ENCODE measurements at places on chromosomes 3 and 15. TPM values are rescaled to one million over a fixed set of nuclear protein-coding genes. Genes with fewer than 3 reads are reported as not detected.

Gene AHSG
- total RNA-seq = 0.16 TPM

Gene IL17RB
- total RNA-seq = 0.96 TPM

Gene BOC
- total RNA-seq = 7.1 TPM

Gene SAMMSON
- total RNA-seq = not detected

Gene NDN
- total RNA-seq = 0.10 TPM

Gene PLCD1
- 3.5 TPM for total RNA-seq

Gene CCK
- 1.1 TPM for total RNA-seq

Gene PAQR9
- total RNA-seq = 3.1 TPM

Gene SLC7A14
- total RNA-seq = not detected

Gene GRM7
- total RNA-seq = not detected

Gene IQCF5
- not detected for total RNA-seq

Data from A549 treated with GW870086 at 1 μM for 4 hours (cell line).